ENCODE measurements at places on chromosomes 7 and 10.
A peak's percentile ranks its signal among the peaks of the same experiment; 100 is the strongest.

DNA sequence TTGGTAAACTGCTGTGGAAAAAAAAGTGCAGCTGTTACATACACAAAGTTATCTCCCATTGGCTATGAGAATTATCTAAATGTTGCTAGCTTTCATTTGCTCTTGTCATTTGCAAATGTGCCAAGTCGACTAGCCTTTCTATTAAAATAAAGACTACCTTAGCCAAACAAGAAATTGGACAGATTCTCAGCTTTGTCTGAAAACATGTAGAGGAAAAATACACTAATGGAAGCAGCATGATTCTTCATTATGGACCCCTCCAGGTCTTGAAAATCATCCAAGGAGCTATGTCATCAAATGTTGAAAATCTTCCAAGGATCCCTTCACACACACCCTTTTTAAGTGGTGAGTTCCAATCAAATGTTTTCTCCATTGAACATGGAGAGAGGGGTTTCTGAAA is 237.7 kb downstream of the ETV1 start:
- DNase-seq, result no peak

GRCh38 chr10:125085258-125086054 is 74.9 kb downstream of the CTBP2 start:
- peak; percentile 38 for DNase-seq

DNA sequence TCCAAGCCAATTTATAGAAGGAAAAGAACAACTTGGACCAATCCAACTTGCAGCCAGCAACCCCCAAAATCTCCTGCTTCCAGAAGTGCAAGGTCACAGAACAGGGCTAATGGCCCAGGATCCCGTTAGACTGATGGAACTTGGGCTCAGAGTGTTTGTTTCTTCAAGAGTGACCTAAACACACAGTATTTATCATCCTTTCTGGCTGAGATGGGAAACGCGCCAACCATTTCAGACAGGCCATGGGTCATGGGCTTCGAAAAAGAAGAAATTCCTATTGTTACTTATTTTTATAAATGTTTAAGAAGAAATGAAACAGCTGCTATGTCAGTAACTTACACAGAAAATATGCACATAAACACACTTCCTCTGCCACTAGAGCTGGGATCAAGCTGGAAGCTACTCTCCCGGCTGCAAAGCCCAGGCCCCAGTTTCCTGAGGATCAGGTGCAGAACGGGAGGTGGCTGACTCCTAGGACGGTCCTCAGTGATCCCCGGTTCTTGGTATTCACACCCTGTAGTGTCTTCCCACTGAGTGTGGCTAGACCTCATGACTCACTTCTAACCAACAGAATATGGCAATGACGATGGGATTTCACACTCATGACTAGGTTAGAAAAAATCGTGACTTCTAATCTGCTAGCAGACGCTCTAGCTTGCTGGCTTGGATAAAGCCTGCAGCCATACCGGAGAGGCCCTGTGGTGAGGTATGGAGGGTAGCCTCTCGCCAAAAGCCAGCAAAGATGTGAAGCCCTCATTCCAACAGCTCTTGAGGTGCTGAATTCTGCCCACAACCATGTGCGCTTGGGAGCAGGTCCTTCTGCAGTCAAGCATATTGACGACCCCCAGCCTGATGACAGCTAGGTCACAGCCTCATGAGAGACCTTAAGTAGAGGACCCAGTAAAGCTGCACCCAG is 60.2 kb downstream of the CHST15 start:
- peak; percentile 82 for DNase-seq

DNA sequence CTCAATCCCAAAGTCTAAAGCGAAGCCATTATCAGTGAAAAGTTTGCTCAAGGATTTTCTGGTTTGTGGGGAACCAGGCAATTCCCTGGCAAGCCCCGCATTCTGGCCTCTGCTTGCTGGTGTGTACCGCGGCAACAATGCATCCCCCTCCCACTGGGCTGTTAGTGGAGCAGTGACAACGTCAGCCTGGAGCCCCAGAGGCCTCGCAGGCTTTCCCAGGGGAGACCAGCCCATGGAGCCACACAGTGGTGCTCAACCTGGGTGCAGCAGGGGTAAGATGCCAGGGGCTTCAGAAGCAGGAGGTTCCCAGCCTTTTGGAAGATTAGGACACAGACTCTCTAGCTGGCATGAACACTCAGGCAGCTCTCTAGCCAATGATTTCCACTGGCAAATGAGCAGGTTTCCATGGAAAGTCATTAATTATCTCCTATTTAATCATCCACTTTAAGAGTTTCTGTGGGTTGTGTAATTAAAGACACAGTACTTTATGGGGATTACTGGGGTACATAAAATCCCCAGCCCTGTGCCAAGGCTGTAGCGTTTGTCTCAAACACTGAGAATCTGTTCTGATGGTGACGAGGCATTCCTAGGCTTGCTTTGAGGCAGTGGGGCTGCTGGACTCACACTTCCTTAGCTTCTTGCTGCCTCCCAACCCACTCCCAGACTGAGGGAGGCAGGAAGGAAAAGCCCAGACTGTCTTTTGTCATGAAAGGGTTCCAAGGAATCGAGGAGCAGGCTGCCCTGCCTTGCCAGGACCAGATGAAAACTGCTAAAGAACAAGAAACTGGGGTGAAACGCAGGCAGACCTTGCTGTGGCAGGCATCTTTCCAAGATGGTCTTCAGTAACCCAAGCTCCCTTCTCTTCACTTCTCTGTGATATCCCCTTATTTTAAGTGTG is 411.9 kb upstream of the SHH start:
- DNase-seq, result no peak

DNA sequence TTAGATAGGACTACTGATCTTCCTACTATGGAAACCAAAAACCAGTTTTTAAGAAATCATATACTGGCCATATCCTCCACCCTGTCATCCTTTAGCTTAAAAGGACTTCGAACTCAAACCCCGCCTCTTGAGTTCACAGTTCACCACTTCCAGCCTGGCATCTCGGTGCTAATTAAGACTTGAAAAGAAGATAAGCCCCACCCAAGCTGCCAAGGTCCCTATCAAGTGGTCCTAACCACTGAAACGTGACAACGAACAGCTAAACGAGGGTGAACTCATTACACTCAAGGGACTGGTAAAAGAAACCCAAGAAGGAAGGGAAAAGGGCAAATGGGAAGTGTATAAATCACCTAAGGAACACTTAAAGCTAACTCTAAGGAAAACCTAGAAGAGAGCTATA is 16.1 kb downstream of the COL17A1 start:
- no peak for DNase-seq

DNA sequence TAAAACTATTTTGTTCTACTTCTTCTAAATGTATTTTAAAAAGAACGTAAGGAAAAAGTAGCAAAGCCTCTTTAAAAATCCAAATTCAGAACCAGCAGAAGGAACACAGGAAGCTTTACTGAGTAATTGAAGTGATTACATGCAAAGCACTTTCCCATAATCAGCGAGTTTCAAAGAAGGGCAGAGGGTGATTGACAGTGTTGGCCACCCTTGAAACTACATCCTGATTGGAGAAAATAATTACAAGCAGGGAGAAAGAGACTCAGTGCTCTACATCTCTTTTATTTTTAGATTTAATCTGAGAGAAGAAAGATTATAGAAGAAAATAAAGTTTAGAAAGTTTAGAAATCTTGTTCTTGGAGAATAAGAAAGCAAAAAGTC is 20.3 kb upstream of the HGF start:
- DNase-seq, result no peak

GRCh38 chr10:5840314-5841307 is 27.4 kb upstream of the GDI2 start:
- no peak for DNase-seq

GRCh38 chr10:101843032-101844021 is at the start of gene KCNIP2:
Gene KCNIP2 (minus strand): TSS chr10:101843800. CDS start chr10:101843568, 232 bp downstream.
- no peak for DNase-seq

DNA sequence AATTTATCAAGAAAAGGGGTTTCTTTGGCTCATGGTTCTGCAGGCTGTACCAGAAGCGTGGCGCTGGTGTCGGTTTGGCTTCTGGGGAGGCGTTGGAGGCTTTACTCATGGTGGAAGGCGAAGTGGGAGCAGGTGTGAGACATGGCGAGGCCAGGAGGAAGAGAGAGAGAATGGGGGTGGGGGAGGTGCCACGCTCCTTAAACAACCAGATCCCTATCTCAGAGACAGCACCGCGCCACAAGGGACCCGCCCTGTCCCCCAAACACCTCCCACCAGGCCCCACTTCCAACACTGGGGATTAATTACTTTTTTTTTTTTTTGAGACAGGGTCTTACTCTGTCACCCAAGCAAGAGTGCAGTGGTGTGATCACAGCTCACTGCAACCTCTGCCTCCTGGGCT is 18.0 kb upstream of the SH2B2 start:
- DNase-seq, result no peak

DNA sequence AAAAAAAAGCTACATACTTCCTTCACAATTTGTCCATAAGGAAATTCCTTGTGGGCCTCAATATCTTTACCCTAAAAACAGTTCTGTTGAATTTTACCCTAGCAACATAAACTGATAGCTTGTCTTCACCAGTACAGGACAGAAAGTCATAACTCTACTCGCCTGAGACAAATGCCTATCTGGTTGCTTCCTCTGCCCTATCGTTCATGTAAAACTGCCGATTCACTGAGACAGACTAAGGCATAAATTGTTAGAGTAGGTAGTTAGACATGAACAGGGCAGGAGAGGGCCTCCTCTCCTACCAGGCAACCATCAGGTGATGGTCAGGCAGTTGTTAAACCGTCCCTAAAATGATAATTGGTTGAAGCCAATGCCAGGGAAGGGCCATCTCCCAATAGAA is 25.0 kb downstream of the IFIT3 start:
- no peak for DNase-seq

DNA sequence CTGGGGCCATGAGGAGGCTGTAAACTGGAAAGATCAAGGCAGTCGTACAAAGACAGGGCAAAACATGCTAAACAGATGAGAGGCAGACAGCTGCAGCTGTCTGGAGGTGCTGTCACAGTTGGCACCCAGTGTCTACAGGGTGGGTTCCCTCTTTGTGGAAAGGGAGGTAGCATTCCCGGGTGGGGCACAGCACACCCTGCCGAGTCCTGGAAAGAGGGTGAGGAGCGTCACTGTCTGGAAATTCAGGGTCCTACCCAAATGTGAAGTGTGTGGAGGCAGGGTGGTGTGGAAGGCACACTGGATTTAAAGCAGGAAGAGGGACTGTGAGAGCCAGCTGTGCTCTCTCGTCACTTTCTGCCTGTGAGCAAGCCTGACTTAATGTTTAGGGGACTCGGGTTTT is 356.2 kb downstream of the SDK1 start:
- no peak for DNase-seq

DNA sequence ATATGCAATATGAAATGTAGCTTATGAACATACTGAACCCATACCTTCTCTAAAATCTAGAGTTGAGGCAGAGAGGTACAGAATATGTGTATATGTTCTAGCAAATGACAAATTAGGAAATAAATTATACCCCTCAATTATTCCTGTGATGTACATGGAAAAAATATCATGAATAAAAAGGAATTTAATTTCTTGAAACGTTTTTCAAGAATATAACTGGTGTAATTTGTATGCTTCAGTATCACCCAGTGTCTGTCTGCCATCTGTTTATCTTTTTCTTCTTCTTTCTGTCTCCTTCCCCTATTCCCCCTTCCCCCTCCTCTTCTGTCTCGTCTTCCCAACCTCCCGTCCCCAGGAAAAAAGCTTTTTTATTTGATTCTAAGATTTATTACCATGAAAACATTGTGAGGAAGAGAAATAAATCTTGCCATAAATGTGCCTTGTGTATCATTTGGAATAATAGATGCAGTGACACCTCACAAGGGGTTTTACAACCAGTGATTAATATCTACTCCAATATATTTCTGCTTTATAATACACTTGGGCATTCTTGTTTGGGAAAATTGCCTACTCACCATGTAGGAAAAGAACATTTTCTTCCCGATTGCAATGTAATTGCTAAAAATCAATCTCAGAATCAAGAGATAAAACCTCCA is 12.2 kb downstream of the LANCL2 start:
- no peak for DNase-seq

- DNase-seq, result no peak
Observed at GRCh38 chr7:151020231-151020630, 4.1 kb downstream of the ATG9B start.

GRCh38 chr7:31981874-31982390 is 88.3 kb downstream of the PDE1C start:
- DNase-seq, result no peak
